Activated CD4-positive, CD25-positive, alpha-beta regulatory T cell (primary cell): ENCODE measurements at places on chromosomes 16 and 17.
A peak's percentile ranks its signal among the peaks of the same experiment; 100 is the strongest.

- no peak for DNase-seq
Observed at GRCh38 chr16:85759631-85760419, 8.9 kb upstream of the C16orf74 start.

GRCh38 chr17:82043507-82043906 lies 6.0 kb upstream of the DCXR start:
- DNase-seq = no peak

DNA sequence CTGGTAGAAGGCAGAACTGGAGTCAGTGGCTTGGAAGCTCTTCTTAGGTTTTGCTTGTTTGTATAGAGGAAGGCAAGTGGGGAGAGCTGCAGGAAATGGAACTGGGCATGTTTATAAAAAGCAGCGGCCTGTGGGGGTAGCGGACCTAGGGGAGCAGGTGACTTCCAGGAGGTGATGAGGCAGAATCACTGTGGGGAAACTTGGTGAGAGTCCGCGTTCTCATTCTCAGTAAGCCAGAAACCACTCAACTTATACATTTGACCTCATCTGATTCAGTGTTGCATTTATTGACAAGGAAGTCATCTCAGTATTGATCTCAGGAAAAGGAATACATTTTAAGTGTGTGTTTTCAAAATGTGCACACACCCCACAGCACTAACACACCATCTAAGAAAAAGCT lies 299.8 kb downstream of the CNTNAP4 start:
- DNase-seq = no peak

GRCh38 chr16:18834864-18835263 lies 33.5 kb upstream of the ARL6IP1 start:
- DNase-seq = no peak

- no peak for DNase-seq
Observed at GRCh38 chr17:80594431-80595269, 50.0 kb downstream of the RPTOR start.

DNA sequence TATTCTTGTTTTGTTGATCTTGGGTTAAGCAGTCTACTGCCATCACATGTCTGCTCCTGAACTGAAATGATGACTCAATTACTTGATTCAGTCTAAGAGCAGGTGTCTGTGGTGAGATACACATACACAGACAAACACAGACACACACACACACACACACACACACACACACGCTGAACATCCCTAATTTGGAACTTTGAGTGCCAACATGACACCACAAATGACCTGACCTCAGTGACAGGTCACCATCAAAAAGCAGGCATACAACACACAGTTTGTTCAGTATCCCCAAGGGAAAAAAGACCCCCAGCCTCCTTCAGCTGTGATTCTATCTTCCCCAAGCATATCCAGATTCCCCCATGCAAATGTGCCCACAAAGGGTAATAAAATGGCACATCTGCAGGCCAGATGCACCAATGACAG lies 130.1 kb upstream of the TMEM97 start:
- DNase-seq = no peak

- no peak for DNase-seq
Observed at GRCh38 chr16:82980810-82981209, 354.0 kb downstream of the CDH13 start.

- DNase-seq = no peak
Observed at GRCh38 chr17:45226576-45226975, 4.9 kb downstream of the FMNL1 start.

- no peak for DNase-seq
Observed at GRCh38 chr17:8141741-8142140, 10.5 kb downstream of the PER1 start.

DNA sequence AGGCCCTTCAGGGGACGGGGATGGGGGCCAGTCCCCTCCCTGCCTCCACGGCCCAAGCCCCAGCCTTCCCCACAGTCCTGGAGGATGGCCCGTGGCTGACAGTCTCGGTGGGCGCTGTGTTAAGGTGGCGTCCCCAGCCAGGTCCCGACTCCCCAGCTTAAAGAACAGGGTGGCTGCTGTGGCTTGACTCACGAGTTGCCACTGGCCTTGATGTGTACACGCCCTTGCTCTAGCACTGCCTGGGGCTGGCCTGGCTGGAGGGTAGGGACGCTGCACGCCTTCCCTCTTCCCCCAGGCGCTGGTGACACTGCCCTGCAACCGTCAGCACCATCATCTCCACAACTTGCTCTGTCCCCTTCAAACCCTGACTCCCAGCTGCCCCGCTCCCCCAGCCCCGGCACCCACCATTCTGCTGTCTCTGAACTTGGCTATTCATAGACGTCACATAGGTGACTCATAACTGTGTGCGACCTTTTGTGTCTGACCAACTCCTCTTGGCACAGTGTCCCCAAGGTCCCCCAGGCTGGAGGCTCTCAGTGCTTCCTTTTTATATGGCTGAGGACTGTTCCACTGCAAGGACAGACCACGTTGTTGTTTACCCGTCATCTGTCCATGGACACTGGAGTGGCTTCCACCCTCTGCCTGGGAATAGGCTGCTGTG lies 6.3 kb downstream of the GNPTG start:
- no peak for DNase-seq

- peak; percentile 34 for DNase-seq
Observed at GRCh38 chr17:48037036-48037837, at the start of gene COPZ2. TSS of gene COPZ2 (minus strand) at chr17:48037797. CDS start at chr17:48037777, 20 bp downstream.
